ENCODE measurements at places on chromosomes 2 and 18. TPM values are rescaled to one million over a fixed set of nuclear protein-coding genes. Genes with fewer than 3 reads are reported as not detected.
A peak's percentile ranks its signal among the peaks of the same experiment; 100 is the strongest.

The CIB4 gene
- total RNA-seq, result not detected

The EHBP1 gene
- total RNA-seq, result 19.9 TPM

The MYO5B gene
- total RNA-seq, result 0.21 TPM

GRCh38 chr2:217954469-217954868, 48.3 kb downstream of the TNS1 start:
- H3K4me1 ChIP-seq, result peaks cover 37% of the 10 kb centered on the region
- no peaks in the 10 kb centered on the region for H3K36me3 ChIP-seq
- DNase-seq, result peak; percentile 69
- H3K4me3 ChIP-seq, result no peak overlapping the region
- H3K27me3 ChIP-seq, result no peaks in the 10 kb centered on the region

DNA sequence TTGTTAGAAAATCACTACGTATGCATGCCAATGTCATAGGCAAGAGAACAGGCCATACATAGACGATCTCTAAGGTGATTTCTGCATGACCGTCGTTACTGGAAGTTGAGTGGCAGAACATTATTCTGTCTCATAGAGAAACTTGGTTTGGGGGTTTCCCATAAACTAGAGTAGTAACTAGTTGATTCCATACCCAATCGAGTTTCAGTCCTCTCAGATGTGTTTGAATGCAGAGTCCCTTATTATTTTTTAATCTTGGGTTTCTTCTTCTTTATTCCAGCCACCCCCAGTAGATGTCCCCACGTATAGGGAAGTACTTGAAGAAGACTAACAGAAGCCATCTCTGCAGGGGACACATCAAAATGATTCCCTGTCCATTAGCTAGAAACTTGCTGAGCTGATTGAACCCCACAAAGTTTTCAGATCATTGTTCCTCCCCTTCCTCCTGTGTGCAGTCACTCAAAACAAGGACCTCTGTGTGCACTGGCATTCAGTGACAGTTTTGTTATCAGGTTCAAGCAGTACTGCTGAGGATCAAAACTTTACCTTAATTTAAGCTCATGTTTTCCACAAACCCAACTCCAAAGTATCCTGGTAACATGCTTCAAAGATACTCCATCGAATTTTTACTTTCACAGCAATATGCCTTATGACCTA, 68.4 kb upstream of the CDCA7 start:
- H3K4me1 ChIP-seq, result no peaks in the 10 kb centered on the region
- no peaks in the 10 kb centered on the region for H3K36me3 ChIP-seq
- no peaks in the 10 kb centered on the region for H3K27me3 ChIP-seq
- no peak overlapping the region for H3K27ac ChIP-seq
- DNase-seq, result no peak
- H3K4me3 ChIP-seq, result no peak overlapping the region

- no peak for DNase-seq
- H3K4me3 ChIP-seq, result no peak overlapping the region
- H3K36me3 ChIP-seq, result no peaks in the 10 kb centered on the region
These were observed 631.7 kb downstream of the BCL11A start for GRCh38 chr2:59921743-59922142.

DNA sequence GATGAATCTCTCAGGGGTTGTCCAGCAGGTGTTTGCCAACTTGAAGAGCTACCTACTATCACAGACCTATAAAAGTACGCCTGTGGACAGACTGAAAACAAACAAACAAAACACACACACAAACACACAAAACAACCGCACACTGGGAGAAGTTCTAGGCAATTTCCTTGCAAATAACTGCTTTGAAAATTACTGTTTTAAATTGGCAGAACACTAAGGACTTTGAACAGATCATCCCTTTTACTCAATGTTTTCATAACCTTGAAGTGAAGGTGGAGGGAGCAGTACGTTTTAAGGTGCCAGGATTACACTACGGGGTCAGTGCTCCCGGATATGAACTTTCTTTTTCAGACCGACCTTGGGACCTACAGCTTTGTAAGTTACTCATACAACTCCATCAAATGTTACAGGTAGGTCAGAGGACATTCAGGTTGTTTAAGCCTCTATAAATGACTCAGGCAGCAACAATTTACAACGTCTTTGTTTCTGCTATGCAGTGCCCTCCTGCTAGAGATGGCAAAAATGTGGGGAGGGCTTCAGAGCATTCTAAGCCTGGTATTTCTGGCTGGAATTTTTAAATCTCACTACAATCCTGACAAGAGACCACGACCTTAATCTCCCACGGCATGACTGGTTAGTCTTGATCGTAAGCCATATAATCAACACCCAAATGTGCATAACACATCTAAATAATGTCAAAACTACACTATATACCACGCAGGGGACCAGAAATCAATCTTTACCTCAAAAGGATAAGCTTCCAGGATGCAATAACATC, 1.4 kb upstream of the SLC20A1 start:
- no peaks in the 10 kb centered on the region for H3K4me1 ChIP-seq
- H3K4me3 ChIP-seq, result peak overlapping the region; percentile 74
- peak overlapping the region; percentile 98 for H3K27ac ChIP-seq
- H3K36me3 ChIP-seq, result no peaks in the 10 kb centered on the region
- no peak for DNase-seq

DNA sequence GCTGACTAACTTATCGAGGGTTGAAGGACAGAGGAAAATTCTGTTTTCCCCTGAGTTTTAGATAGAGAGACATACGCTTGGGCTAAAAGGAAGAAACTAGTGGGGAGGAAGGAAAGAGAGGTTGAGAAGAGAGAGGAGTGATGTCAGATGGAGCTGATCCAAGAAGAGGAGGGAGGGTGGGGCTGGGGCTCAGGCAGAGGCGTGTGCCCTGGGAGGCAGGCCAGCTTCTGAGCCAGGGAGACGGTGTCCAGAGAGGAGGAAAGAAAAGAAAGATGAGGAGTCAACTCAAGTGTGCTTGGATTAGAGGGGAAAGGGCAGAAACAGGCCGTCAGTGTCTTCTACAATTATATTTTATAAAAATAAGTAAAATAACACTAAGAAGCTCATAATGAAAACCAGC, 56.2 kb downstream of the EMILIN2 start:
- H3K27ac ChIP-seq, result peak overlapping the region; percentile 59
- no peaks in the 10 kb centered on the region for H3K36me3 ChIP-seq

GRCh38 chr2:31255911-31256571, 22.1 kb downstream of the EHD3 start:
- DNase-seq, result no peak
- peaks cover 52% of the 10 kb centered on the region for H3K36me3 ChIP-seq
- H3K27me3 ChIP-seq, result no peaks in the 10 kb centered on the region

GRCh38 chr2:165594231-165594934, 124.9 kb downstream of the CSRNP3 start:
- no peaks in the 10 kb centered on the region for H3K4me1 ChIP-seq
- H3K27ac ChIP-seq, result no peak overlapping the region
- H3K27me3 ChIP-seq, result no peaks in the 10 kb centered on the region
- DNase-seq, result no peak

- no peak for DNase-seq
- H3K36me3 ChIP-seq, result no peaks in the 10 kb centered on the region
- H3K27me3 ChIP-seq, result no peaks in the 10 kb centered on the region
These were observed 33.6 kb downstream of the PTPRM start for GRCh38 chr18:7600528-7601245.

- H3K4me1 ChIP-seq, result no peaks in the 10 kb centered on the region
- no peaks in the 10 kb centered on the region for H3K36me3 ChIP-seq
These were observed 108.2 kb downstream of the CD226 start for GRCh38 chr18:69839497-69839896.

DNA sequence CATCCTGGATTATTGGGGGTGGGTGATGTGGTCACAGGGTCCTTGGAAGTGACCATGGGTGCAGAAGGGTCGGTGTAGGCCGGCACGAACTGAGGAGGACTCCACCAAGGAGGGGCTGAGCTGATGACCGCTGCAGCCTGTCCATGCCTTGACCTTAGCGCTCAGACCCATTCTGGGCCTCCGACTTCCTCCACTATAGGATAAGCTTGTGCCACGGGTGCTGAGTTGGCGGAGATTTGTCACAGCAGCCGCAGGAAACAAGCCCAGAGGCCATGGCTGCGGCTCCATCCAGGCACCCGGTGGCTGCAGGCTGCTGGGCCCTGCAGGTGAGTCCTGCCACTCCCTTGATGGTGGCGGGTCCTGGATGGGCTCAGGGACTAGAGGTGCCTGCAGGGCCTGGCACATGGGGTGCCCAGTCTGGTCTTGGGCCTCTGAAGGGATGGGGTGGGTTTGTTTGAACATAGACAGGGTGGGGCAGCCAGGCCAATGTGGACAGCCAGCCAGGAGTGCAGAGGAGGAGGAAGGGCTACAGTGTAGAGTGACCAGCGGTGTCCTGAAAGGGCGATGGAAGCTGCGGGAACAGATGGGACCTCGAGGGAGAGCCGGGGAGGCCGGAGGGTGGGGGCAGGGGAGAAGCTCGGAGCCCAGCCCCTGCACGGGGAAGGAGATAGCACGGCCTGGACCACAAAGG, 84.8 kb downstream of the SEPTIN10 start:
- no peaks in the 10 kb centered on the region for H3K36me3 ChIP-seq
- H3K4me3 ChIP-seq, result no peak overlapping the region
- H3K4me1 ChIP-seq, result no peaks in the 10 kb centered on the region
- H3K27ac ChIP-seq, result no peak overlapping the region
- H3K27me3 ChIP-seq, result no peaks in the 10 kb centered on the region
